Vagina (tissue), 2 donors: ENCODE measurements at places on chromosomes 2 and 18.

GRCh38 chr2:219155054-219155644, 5.5 kb downstream of the NHEJ1 start:
- DNase-seq = no peak

GRCh38 chr18:7629416-7629815, 62.3 kb downstream of the PTPRM start:
- DNase-seq = no peak

DNA sequence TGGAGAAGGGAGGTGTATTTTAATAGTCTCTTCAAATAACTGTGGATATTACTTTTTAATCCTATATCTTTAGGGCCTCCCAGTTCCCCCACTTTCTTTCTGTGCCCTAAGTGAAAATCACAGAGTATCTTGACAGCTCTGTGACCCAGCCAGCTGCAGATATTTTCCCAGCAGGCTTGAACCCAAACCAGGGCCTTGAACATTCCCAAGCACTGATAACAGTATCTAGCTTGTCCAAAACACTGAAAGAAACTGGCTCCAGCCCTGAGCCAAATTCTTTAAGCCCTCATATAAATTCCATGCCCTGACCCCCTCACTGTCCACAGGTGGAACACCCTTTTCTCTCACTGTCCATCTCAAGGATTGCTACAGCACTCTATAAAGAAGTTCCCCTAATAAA, 388.1 kb upstream of the CHAC2 start:
- DNase-seq = no peak

- DNase-seq = no peak
These were observed 17.1 kb downstream of the SLC8A1 start for GRCh38 chr2:40434731-40435271.

DNA sequence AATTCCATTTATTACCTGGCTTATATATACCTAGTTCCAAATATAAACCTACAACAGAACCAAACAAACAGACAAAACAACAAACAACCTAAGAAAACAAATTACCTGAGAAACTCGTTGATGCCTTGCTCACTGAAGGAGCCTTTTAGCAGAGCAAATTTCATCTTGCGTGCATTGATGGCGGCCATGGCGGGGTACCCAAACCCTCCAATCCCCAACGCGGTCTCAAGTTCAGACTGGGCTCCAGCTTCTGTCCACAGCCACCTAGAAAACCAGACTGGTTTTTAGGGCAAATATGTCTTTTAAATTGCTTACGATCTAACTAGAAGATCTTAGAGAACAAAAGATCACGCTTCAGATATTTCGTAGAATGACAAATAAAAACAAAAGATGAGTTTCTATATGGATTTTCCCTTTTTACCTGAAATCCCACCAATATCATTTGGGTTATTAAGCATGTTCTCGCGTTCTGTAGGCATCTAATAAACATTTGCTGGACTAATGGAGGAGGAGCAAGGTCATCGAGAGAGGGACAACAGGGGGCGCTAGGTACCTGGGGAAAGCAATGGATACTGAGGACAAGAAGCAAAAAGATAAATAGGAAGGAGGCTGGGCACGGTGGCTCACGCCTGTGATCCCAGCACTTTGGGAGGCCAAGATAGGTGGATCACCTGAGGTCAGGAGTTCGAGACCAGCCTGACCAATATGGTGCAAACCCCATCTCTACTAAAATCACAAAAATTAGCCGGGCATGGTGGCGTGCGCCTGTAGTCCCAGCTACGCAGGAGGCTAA, 25.2 kb downstream of the PDIA6 start:
- DNase-seq = no peak

DNA sequence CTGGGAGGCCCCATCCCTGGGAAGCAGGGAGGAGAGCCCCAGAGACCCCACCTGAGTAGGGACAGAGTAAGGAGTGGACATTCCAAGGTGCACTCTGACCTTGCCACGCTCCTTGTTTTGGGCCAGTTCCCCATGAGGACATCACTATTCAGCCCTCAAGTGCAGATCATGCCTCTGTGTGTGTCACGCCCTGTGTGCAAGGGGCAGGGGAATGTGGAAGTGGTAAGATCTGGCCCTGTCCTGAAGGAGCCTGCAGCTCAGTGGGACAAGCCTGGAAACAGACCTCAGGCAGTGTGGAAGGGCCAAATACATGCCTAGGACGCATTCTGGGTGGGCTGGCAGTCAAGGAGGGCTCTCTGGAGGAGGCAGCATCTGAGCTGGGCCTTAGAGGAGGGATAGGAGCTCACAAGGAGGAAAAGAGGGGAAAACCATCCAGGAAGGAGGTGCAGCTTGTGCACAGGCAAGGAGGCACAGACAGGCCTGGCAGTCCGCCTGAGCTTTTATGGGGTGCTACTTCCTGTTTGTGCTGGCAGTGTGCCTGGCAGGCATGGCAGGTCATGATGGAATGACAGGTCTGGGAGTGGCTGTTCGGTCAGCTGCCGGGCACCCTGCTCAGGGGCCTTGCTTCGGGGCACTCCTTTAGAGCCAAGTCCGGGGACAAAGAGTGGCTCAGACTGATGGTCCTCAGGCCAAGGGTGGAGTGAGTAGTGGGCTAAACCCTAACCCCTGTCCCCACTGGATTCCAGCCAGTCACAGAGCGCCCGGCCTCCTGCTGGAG, 3.3 kb downstream of the KLHL30 start:
- no peak for DNase-seq

DNA sequence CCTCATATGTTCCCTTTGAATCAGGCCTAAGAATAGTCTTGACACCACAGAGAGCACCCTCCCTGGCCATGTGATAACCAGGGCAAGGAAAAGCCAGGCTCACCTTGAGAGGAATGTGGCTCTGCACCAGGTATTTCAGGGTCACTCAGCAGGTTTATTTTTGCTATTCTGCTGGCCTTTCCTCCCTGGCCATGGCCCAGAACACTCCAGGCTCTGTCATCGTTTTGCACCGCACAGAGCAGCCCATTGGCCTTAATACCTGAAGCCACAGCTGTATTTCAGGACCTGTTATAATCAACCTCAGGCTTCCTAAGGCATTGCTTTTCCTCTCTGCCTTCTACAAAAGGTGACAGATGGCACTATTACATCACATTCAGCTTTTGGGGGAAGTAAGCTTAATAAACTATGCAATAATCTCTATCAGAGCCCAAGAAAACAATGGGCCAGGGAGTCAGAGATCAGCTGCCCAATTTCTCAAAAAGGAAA, 668.3 kb downstream of the IRS1 start:
- no peak for DNase-seq

GRCh38 chr2:226802573-226802972, 3.0 kb upstream of the IRS1 start:
- DNase-seq = no peak

DNA sequence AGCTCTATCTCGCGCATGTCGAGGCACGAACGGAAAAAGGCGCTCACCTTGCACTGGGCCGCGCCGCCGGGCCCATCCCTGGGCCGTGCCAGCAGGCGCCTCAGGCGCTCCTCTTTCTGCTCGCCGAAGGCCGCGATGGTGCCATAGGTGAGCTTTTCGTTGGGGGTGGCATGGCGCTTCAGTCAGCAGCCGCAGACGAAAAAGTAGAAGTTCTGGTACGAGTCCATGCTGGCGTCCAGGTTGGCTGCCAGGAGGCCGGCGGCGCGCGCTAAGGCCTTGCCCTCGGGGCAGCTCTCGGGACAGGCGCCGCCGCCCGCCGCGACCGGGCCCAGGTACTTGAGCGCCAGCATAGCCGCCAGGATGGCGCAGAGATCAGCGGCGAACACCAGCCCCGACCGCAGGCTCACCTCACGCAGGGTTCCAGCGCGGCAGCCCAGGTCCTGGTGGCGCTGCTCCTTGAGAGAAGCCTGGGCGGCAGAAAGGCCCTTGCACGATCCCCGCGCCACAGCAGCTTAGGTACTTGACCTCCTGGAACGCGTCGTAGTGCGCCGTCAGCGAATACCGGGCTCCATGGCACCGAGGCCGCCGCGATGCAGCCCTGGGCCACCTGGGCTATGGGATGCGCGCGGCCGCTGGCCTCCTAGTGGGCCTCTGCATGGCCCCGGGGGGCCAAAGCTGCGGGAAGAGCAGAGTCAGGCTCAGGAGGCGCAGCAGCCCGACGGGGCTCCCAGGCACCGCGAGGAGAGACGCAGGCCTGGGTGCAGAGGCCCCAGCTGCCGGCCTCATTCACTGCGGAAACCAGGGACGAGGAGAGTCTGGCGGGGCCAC, 12.8 kb downstream of the ALPG start:
- DNase-seq = no peak

- no peak for DNase-seq
These were observed 21.3 kb downstream of the NOL10 start for GRCh38 chr2:10668402-10669012.

DNA sequence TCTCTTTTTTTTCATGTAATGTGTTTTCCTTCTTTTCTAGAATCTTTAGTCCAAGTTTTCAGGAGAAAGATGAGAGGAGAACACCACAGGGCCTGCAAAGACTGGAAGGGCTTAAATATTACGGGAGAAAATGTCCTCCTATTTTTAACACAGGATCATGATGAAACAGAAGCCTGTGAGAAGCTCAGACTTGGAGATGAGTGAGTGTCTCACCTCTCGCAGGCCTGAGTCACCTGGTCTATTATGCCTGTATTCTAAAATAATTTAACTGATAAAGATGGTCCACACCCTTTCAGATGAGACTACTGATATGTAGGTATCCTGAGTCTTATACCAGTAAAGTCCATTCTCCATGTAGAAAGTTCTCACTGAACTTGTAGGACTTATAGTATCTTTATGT, 143.2 kb downstream of the EPHA4 start:
- no peak for DNase-seq

- no peak for DNase-seq
These were observed 26.4 kb downstream of the IDH1 start for GRCh38 chr2:208228476-208228875.

GRCh38 chr2:194709840-194710239, 947.2 kb upstream of the SLC39A10 start:
- DNase-seq = no peak

- DNase-seq = no peak
These were observed 67.5 kb downstream of the MBOAT2 start for GRCh38 chr2:8935982-8936381.

DNA sequence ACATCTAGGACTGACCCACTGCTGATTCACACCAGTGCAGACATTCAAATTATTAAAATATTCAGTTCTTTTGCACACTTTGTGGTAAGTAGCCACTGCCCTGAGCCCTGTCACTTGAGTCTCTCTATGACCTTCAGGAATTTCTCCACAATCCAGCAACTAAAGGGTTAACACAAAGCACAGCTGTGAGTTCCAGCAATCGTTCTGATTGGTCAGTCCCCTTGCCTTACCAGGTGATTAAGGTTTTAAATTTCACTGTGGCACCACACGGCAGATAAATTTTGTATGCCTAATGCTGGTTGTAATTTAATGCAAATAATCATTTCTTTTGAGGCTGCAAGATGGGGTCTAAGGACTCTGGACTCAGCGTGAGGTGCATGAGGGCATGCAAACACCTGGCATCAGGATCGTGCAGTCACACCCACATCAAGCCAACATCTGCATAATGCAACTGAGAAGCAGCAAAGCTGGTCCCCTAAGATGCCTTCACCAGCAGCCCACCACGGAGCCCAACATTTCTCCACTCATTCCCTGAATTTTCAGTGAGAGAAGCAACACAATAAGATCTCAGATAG, 36.6 kb downstream of the SLC14A1 start:
- DNase-seq = no peak

DNA sequence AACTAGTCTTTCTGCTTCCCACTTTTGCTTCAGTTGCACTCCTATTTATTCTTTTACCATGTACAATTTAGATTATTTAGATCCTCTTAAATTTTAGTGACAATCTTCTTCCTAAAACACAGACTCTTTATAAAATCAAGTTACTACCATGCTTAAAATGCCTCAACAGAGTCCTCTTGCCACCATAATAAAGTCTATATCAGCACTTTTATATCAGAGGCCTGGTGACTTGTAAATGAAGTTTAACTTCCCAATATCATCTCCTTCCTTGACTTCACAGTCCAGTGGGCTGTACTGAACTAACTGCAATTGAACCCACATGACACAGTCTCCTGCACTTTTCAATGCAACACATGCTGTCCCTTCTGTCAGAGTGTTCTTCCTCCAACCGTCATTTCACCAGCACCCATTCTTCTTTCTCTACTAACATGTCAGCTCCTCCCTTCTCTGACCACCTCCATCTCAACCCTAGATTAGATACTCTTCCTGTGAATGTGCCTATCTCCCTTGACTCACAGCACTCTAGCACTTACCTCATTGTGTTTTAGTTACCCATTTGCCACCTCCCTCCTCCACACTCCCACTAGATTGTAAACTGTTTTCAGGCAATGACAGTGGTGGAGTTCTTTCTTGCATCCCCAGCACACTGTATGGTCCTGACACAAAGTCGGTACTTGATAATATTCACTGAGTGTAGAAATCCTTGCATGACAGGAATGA, 414.9 kb downstream of the SATB2 start:
- DNase-seq = no peak

- DNase-seq = no peak
These were observed 636.8 kb upstream of the LINC00305 start for GRCh38 chr18:64785686-64786085.

DNA sequence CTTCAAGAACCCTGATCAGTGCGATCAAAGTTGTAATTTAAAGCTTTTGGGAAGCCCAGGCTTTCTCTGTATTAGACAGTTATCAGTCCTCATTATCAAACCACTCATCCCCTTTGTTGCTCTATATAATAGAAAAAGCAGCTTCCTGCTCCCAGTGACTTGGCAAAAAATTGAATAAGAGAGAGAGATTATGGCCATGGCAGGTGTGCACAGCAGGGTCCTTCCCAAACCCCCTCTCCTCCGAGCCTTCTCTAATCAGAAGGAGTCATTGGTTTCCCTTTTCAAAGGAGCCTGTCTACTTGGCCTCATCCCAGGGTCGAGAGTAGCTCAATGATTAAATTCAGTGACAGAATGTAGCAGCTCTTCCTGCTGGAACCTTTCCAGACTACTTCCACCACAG, 81.5 kb downstream of the SEMA4F start:
- no peak for DNase-seq

- DNase-seq = no peak
These were observed 1392.1 kb upstream of the CELF4 start for GRCh38 chr18:38957736-38958135.

GRCh38 chr2:15348636-15349035, 212.5 kb downstream of the NBAS start:
- DNase-seq = no peak

DNA sequence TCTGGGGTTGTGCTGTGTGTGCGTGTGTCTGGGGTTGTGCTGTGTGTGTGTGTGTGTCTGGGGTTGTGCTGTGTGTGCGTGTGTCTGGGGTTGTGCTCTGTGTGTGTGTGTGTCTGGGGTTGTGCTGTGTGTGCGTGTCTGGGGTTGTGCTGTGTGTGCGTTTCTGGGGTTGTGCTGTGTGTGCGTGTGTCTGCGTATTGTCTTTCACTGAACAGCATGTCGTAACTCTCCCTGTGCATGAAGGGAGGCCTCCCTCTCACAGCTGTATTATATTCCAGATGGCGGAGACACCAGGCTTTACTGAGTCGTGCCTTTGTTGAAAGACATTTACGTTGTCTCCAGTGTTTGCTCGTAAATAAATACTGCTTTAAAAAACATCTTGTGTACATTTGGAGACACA, 5.9 kb downstream of the ACKR3 start:
- DNase-seq = no peak

GRCh38 chr2:143964891-143965290, 555.0 kb downstream of the ZEB2 start:
- DNase-seq = no peak

- peak; percentile 85 for DNase-seq
These were observed 11.1 kb upstream of the PROC start for GRCh38 chr2:127407091-127407490.
